Choroid plexus epithelial cell (primary cell): ENCODE measurements at places on chromosomes 7 and 10.

GRCh38 chr10:102644066-102644645, at the start of gene TRIM8:
Gene TRIM8, plus strand, starts transcription at chr10:102644479. Its CDS starts 139 bp downstream, at chr10:102644618.
- DNase-seq: peak; percentile 57

DNA sequence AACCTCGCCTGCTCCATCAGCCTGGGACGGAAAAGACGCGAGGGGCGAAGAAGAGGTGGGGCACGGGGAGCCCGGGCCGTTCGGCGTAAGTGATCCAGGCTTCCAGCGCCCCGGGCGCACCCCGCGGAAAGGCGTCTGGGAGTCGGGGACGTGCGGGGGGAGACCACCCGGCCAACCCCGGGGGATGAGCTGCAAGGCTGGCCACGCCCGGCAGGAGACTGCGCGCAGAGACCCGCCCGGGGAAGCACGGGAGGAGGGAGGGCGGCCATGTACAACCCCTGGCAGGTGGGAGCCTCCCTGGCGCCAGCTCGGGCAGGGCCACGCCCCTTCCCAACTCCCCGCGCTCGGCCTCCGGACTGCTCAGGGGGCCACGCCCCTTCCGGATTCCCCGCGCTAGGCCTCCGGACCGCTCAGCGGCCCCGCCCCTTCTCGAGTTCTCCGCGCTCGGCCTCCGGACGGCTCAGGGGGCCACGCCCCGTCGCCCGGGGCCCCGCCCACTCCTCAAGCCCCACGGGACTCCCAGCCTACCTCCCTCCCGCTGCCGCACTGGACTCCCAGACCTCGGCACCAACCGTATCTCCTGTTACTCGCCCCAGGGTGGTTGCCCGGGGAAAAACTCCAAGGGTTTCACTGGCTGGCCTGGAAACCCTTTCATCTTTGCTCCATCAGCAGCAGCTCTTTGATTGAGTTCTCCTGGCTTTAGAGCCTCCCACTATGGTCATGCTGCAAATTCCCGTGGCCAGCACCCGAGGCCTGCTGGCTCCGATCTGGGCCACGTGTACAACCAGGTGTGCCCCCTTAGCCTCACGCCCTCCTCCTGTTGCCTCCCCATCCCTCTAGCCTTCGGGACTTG, 284.4 kb downstream of the ZEB1 start:
- DNase-seq: peak; percentile 92

- DNase-seq: no peak
Measured at GRCh38 chr7:139081584-139081983, 27.9 kb downstream of the ZC3HAV1 start.

DNA sequence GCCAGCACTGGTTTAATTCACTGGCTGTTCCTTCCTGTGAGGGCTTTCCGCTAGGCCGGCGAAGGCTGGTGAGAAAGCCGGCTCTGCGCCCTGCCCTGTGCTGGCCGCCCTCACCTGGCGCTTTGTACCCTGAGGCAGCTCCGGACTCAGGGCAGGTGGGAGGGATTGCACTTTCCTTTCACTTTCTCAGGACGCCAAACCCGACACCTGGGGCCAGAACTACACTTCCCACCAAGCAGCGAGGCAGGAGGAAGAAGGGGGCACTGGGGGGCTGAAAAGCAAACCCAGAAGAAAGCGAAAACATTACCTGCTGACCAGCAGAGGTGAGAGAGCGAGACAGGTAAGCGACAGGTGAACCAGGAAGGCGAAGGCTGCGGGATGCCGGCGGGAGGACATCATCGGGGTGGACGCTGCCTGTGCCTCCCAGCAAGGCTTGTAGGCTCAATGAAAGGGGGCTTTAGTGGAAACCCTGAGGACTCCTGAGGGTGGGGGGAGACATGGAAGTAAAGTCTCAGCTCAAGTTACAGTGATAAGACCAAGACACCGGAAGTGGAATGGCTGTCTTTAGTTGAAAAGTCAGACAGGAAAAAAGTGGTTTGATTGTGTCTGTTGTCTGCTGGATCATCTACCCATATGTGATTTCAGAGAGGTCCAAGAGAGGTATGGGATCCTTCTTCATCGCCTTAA, at the start of gene RAB19:
TSS of gene RAB19 (plus strand) at position 181 of the 687 bp plus-strand sequence. CDS start 3,589 bp downstream, outside the sequence.
- no peak for DNase-seq

DNA sequence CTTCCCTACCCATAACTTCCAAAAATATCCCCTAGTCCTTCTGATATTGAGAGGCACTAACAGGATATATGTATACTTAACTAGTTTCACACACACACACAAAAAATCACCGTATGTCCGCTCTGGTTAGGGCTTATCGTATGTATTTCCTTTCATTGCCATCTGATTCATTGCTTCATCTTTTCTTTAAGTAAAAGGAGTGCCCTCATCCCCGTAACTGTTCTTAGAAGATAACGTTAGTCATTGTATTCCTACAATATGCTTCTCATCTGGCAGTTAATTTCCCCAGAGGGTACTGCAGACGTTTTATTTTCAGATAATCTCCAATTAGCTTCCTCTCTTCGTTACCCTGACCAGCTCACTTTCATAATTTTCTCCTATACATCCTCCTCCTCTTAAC, 37.3 kb downstream of the NRCAM start:
- DNase-seq: no peak

- DNase-seq: peak; percentile 92
Measured at GRCh38 chr7:47326220-47326619, 255.7 kb downstream of the TNS3 start.

GRCh38 chr7:97381815-97382554, 264.5 kb downstream of the SDHAF3 start:
- DNase-seq: no peak

- no peak for DNase-seq
Measured at GRCh38 chr7:70539205-70539604, 592.7 kb upstream of the GALNT17 start.

GRCh38 chr10:132563485-132564248, 26.1 kb downstream of the INPP5A start:
- DNase-seq: no peak

GRCh38 chr10:116720668-116721546, 21.5 kb downstream of the HSPA12A start:
- DNase-seq: no peak

DNA sequence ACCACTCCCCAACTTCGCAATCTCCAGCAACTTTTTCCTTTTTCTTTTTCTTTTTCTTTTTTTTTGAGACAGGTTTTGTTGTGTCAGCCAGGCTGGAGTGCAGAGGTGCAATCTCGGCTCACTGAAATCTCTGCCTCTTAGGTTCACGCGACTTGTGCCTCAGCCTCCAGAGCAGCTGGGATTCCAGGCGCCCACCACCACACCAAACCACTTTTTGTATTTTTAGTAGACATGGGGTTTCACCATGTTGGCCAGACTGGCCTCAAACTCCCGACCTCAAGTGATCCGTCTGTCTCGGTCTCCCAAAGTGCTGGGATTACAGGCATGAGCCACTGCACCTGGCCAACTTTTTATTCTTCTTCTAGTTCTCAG, 55.0 kb downstream of the KIAA1549 start:
- DNase-seq: no peak

DNA sequence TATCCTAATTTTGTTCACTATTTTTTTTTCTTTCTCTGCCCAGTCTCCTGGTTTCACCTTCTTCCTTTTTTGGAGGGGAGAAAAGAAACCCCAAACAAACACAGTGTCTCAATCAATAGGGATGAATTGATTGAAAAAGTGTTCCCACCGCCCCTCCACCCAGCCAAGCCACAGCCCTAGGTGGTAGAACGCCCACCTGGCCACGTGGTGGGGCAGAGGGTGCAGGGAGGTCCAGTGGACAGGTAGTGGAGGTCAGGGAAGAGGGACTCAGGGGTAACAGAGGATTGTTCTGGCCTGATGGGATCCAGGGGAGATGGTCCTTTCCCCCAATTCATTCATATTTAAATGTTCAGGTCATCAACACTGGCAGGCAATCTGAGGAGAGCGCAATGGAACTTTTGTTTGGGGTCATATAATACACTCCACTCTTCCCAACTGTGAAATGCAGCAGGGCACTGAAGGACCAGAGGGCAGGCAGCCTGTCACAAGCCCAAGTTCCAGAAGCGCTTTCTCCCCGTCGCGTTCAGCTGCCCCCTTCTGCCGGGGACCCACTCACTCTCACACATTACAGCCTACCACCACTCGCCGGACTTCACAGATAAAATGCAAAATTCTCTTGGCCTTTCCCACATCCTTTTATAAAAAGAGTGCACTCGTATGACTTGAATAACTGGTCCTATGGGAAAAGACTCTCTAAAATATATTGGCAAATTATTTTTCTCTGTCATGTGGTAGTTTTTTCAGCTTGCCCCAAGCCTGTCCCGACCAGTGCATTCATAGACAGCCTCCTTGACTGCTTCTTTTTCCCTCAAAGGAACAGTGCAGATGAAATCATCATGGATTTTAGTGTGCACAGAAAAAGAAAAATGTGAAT, 1.6 kb downstream of the INHBA start:
- no peak for DNase-seq

GRCh38 chr10:3648576-3648975, 136.4 kb downstream of the KLF6 start:
- no peak for DNase-seq

- peak; percentile 82 for DNase-seq
Measured at GRCh38 chr10:28975891-28976531, 298.7 kb downstream of the BAMBI start.

DNA sequence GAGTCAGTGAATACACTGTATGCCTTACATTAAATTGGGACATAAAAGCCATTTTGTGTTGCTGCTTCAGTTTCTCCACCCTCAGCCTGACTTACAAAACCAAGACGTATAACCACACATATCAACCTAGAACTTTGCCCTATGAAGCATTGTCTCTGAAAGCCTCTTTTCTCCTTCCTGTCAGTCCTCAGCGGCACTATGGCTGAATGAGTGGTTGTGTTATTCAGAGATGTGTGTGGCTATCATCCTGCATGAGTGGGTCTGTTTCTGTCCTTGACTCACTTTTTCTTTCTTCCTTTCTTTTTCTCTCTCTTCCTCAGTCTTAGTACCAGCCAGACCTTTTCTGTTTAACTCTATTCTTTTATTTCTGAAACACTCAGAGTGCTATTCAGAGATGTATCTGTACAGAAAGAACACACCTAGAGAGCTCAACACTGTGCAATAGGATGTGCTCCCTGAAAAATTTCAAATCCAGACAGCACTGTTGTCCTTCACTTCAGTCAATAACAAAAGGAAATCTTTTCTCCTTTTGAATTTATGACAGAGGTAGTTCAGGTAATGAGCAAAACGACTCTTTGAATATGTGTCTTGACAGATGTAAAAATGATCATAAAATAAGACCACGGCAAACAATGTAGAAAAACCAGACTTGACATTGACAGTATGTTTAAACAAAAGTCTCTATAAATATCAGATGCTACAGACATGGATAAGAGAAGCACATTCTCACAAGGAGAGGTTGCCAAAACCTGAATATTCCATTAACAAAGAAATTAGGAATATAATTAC, 163.3 kb upstream of the FEZF1 start:
- no peak for DNase-seq

GRCh38 chr7:8160779-8161345, 101.1 kb downstream of the ICA1 start:
- no peak for DNase-seq

DNA sequence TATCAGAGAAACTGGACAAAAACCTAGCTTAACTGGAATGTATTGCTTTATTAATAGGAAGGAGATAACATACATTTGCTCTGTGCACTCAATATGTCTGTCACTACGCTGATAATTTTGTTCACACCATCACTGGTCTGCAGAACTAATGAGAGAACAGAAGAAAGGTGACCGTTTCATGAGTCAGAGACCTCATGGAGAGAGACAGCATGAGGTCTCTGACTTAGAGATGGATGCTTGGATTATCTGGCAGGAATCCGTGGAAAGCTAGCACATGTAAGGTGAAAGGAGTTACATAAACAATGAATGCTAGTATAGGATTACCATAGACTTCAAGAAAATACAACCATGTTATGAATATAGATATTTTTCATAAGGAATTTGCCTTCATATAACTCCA, 947.3 kb downstream of the IPMK start:
- DNase-seq: no peak

- DNase-seq: no peak
Measured at GRCh38 chr7:108686494-108686893, 116.8 kb downstream of the DNAJB9 start.

GRCh38 chr10:131846240-131847101, 54.3 kb upstream of the PPP2R2D start:
- no peak for DNase-seq
